ENCODE measurements at places on chromosomes 12 and 14.

DNA sequence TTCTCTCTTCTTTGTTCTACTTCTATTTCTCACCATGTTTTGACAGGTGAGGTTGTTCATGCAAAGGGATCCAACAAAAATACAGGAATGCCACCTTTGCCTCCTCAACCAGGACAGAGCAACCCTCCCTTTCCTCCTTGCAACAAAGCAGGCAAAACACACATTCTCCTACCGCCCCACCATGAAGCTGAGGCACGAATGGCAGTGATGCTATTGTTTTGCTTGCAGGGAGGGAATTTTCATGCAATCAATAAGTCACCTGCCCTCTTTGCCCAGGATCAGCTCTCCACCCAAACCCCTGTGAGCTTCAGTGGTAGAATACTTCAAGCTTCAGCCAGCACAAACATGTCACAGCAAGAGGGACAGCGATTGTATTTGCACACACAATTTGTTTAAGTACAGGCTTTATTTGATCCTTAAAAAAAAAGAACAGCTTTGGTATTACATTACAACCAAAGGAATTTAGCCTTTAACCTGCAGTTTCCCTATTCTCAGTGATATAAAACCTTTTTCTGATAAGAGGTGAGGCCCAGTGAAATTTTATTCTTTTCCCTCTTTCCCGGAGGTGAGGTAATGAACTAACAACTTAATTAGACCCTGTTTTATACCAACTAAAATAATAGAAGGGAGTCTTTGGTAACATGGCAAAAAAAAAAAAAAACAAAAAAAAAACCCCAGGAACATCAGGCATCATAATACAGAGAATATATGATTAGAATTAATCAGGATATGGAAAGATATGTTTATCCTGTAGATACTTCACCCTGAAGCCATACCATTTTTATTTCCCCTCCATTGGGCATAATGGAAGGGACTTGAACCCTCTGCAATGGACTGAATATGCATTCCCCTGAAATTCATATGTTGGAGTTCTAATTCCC is 87.0 kb upstream of the EEA1 start:
- DNase-seq, result no peak

GRCh38 chr12:80553316-80553715 is 109.3 kb downstream of the PTPRQ start:
- DNase-seq, result no peak

DNA sequence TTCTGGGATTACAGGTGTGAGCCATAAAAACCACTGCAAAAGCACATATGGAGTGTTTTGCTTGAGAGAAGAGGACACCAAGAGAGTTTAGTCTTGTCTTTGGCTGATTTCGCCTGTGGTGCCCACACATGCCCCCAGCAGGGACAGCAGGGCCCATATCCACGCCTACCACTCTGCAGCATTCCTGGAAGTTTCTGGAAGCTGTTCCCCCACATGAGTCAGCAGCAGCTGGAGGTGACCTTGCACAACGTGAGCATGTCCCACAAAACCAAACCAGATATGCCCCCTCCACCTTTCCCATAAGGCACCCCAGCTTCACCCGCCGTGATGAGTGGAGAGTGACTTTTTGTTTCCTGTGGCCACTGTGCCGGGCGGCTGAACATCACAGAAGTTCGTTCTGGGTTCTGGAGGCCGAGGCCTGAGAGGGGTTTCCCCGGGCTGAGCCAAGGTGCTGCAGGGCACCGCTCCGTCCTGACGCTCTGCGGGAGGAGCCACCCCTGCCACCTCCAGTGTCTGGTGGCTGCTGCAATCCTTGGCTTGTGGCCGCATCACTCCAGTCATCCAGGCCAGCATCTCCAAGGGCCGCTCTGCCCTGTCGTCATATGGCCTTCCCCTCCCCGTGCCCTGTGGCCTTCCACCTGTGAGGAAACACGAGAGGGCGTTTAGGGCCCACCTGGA is 4.7 kb downstream of the ASPG start:
- DNase-seq, result no peak

DNA sequence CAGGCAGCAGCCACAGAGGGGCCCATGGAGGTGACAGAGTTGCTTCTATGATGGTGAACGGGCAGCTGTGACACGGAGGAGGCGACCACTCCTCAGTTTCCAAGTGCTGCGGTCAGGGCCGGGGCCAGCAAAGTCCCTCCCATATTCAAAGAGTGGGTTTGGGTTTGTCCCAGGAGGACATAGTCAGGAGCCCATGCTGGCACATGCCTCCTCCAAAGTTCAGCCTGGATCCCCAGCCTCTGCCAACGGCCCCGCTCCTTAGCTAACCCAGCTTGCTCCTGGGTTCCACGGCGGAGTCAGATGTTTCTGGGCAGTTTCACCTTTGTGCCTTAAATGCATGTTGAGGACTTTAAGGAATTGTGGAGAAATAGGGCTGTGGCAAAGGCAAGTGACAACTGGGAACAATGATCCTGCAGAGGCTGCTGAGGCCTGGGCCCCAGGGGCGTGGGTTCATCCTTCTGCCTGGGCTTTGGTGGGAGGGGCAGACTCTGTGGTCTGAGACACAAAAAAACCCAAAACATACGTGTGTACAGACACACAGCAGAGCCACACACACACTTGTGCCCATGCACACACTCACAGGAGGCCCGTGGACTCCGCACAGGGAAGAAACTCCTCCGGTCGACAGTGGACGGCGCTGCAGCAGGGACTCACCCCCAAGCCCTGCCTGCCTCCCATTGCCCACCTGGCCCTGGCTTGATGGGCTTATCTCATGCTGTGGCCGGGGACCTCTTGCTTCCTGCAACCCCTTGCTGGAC is 399.4 kb downstream of the TMEM121 start:
- no peak for DNase-seq

DNA sequence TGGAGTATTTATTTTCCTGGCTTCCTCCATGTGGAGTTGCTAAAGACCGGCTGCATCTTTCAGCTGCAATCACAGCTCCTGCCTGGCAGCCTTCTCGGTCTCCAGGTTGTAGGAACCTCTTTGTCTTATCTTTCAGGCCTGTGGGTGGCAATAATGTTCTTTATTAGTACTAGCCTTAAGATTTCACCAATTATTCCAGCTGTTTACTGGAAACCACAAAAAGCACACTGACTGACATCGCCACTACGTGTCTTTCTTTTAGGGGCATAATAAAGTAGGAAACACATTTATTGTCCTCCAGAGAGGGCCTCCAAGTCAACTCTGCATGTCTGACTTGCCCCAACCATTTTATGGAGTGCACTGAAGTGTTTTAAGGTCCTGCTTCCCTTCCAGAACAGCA is 1116.5 kb upstream of the TMEM132C start:
- DNase-seq, result no peak

DNA sequence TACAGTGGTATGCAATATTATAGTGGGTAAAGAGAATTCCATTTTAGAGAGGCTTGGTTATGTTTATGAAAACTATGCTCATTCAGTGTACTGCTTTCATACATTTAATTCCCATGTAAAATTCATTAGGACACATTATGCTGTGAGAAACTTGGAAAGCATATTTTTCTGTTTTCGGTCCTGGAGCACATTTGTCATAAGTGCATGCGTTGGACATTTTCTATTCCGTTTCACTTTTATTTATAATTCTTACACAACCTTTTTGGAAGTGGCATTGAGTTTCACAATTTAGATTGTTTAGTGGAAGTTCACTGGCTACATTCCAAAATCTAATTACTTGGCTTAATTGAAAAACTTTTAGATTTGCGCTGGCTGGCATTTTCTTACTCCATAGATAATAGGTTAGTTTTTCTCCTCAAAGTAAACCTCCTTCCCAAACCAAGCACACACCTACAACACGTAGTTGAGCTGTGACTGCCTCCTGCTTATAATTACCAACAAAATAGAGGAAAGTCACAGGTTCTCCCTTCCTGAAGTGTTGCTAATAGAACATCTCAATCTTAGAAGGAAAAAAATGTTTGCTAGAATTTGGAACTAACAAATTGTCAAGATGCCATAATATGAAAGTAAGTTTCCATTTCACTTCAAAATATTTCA is 938.5 kb downstream of the TRHDE start:
- no peak for DNase-seq

GRCh38 chr12:117863002-117863709 is 105.6 kb downstream of the KSR2 start:
- DNase-seq, result no peak

- DNase-seq, result no peak
Observed at GRCh38 chr14:77902811-77903210, 102.9 kb downstream of the ADCK1 start.

DNA sequence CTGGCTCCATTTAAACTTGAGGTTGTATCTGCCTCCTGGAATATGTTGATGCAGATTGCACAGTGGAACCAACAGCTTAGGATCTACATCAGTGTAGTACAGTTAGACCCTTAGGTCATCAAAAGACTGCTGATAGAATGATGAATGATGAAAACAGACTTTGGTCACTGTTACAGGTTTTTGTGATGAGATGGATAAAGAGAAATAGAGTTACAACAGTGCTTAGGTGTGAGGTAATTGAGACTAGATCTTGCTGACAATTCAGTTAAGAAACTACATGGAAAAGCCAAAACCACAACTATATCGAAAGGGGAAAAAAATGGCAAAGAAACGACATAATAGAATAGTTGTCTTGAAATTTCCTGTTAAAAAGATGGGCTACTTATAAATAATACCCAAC is 145.7 kb upstream of the LMNTD1 start:
- no peak for DNase-seq

DNA sequence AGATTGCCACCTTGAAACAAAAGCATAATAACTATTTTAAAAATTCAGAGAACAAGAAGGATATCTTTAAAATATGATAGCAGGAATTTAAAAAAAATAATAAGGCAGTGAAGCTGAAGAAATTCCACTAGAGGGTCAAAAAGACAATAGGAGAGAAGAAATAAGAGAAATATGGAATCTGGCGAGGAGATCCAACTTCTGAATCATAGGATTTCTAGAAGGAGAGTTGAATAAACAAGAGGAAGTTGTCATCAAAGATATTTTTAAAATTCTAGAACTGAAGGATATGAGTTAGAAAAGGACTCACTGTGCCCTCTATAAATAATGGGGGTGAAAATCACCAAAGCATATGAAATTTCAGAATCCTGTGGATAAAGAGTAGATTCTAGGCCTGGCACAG is 26.8 kb upstream of the TOMM20L start:
- DNase-seq, result no peak

GRCh38 chr14:32693114-32693513 is 245.6 kb upstream of the NPAS3 start:
- DNase-seq, result no peak

DNA sequence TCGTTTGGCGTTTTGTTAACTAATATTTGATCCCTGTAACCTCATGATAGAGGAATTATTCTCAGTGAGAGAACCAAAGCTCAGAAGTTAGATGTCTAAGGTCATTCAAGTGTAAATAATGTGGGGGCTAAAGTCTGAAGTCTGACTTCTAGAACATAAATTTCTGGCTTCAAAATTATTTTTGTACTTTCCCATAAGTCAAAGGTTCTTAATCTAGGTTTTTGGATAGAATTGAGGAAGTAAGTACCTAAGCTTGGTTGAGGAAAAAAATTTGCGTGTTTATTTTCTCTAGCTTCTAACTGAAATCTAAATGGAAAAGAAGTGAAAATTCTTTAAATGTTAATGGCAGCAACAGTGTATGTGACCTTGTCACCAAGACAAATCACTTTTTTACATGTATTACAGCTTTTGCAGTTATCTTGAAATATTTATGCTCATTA is 2.3 kb downstream of the LARP4 start:
- no peak for DNase-seq

- DNase-seq, result no peak
Observed at GRCh38 chr14:67576216-67576955, 23.7 kb downstream of the PIGH start.

DNA sequence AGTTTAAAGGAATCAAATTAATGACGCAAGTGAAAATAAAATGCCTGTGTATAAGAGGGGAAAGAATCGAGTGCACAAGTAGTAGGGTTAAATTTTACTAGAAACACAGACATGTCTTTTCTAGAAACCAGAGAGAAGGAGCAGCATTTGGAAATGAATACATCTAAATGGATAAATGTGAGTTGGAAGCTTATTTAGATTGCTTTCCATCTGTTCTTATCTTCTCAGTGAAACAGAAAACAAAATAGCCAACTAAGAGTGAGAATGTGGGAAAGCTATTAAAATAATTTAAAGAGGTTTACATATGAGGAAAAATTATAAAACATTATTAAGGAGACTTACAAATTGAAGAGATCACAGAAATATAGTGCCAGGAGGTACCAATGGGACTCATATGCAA is 1818.9 kb upstream of the FLRT2 start:
- DNase-seq, result no peak

DNA sequence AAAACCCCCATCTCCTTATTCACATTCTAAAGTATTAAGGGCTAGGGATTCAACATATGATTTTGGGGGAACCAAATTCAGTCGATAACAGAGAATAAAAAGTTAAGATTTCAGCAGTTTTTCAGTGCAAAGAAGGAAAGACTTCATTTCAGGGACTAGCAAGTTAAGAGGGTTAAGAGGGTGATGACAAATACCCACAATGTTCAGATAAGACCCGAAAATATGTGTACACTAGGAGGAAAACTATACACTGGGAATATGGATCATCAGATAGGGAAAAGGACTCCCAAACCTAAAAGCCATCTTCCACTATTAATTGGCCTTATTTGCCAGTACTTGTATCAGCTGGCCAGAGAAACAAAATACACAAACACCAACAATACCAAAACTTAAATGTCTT is 824.2 kb downstream of the SLC16A7 start:
- no peak for DNase-seq

GRCh38 chr12:90978117-90978770 is 23.3 kb upstream of the CCER1 start:
- no peak for DNase-seq

- peak; percentile 52 for DNase-seq
Observed at GRCh38 chr12:54053751-54054741, at the start of gene HOXC4. Gene HOXC4 (plus strand): TSS chr12:54053835. CDS start chr12:54053923, 88 bp downstream.

DNA sequence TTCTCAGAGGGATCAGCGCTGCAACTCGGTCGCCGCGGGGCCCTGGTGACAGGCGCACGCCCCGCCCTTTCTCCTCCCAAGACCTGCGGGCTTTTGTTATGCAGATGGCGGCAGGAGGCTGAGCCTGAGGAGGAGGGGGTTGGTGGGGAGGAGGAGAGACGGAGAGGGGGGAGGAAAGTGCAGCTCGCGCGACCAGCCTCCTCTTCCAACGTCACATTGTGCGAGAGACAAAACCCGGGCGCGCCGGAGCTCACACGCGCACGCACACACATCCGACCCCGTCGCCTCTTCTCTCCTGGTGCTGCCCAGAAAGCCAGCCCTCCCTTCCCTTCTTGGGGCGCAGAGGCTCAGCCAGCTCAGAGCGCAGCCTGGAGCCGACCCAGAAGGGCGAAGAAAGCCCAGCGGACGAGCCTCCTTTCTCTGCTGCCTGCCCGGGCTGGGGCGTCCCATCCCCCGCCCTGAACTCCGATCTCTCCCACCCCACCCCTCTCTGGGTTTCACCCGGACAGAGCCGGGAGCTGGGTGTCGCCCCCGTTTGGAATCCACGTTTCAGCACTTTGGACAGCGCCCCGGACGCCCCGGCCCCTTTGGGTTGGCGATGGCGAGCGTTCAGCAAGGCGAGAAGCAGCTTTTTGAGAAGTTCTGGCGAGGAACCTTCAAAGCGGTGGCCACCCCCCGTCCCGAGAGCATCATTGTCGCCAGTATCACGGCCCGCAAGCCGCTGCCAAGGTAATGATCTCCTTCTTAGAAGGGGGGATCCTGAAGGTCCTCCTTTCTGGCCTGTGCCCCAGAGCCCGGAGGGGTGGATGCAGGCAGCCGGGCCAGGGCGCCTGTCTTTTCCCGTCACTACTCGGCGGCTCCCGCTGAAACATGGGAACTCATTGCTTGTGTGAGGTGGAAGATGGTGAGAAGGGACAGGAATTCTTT is at the start of gene SRRM4:
Gene SRRM4, plus strand, starts transcription at position 257 of the 927 bp plus-strand sequence. Its CDS starts 342 bp downstream, at position 599.
- peak; percentile 64 for DNase-seq

GRCh38 chr12:49887091-49887490 is 16.6 kb downstream of the FAIM2 start:
- no peak for DNase-seq
